ENCODE measurements at places on chromosomes 2 and 18.

DNA sequence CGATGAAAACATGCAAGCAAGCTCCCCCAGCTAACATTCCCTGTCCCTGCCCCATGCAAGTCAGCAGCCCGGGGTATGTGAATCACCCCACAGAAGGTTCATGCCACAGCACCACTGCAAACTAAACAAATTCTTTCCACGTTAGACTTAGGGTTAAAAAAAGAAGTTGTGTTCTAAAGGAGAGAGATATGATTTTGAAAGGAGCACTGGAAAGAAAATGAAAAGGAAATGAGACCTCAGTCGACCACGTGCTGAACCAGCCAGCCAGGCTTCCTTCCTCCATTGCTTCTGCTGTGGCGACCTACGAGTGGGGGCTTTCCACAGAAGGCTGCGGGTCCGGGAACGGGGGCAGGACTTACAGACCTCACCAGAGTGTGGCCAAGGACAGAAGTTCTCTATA is 52.0 kb downstream of the ARL4C start:
- peak; percentile 67 for DNase-seq

- DNase-seq = no peak
Observed at GRCh38 chr2:237669628-237670392, 42.4 kb downstream of the LRRFIP1 start.

GRCh38 chr2:21763501-21763900 is 639.7 kb downstream of the TDRD15 start:
- DNase-seq = no peak

DNA sequence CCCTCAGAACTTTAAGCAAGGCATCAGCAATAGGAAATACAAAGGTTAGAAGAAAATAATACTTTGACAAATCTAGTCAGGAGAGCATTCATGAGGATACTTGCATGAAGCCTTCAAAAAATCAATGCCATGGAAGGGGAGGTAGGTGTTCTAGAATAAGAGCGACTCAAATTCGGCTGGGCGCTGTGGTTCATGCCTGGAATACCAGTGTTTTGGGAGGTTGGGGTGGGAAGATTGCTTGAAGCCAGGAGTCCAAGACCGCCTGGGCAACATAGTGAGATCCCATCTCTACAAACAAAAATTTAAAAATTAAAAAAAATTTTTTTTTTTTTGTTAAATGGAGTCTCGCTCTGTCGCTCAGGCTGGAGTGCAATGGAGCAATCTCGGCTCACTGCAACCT is 21.8 kb downstream of the GBX2 start:
- DNase-seq = no peak

DNA sequence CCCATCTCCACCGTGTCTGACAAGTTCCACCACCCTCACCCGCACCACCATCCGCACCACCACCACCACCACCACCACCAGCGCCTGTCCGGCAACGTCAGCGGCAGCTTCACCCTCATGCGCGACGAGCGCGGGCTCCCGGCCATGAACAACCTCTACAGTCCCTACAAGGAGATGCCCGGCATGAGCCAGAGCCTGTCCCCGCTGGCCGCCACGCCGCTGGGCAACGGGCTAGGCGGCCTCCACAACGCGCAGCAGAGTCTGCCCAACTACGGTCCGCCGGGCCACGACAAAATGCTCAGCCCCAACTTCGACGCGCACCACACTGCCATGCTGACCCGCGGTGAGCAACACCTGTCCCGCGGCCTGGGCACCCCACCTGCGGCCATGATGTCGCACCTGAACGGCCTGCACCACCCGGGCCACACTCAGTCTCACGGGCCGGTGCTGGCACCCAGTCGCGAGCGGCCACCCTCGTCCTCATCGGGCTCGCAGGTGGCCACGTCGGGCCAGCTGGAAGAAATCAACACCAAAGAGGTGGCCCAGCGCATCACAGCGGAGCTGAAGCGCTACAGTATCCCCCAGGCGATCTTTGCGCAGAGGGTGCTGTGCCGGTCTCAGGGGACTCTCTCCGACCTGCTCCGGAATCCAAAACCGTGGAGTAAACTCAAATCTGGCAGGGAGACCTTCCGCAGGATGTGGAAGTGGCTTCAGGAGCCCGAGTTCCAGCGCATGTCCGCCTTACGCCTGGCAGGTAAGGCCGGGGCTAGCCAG is 1.2 kb downstream of the ONECUT2 start:
- DNase-seq = no peak

DNA sequence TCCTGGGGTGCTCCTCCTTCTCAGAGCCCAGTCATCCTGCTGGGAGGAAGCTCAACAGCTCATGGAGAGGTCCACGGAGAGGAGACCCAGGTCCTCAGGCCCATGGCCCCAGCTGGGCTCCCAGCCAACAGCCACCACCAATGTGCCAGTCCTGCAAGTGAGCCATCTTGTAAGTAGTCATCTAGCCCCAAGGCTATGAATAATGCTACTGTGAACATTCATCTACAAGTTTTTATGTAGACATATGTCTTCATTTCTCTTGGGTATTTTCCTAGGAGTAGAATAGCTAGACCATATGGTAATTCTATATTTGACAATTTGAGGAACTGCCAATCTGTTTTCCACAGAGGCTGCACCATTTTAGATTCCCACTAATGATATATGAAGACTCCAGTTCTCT is 166.1 kb downstream of the MTCL1 start:
- DNase-seq = no peak

- no peak for DNase-seq
Observed at GRCh38 chr2:140643761-140644187, 1487.0 kb downstream of the LRP1B start.

DNA sequence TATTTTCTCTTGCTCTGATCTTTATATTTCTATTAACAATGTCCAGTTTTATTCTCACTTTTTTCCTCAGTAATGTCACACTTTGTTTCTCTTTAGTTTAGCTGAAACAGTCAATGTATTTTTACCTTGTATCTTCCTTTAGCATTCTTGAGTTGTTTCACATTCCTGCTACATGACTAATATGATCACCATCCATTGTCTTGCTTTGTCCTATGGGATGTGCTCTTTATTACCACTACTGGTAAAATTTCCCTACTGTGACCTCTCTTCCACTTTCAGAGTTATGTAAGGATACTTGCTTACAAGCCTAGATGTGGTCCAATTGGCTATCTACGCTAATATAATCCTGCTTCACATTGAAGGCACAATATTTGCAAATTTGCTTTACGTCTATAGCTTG is 457.9 kb downstream of the PIK3C3 start:
- DNase-seq = no peak

DNA sequence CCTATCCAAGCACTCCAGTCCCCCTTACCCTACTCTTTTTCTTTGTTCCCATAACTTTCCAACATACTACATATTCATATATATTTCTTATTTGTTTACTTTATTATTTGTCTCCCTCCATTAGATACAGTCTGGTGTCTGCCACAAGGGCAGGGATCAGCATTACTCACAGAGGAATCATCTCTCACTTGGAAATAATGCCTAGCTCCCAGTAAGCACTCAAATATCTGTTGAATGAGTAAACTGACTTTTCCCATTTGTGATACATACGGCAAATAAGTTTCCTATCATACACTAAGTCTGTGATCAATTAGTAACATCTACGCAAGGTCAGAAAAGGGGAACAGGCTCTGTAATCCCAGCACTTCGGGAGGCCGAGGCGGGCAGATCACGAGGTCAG is 18.7 kb downstream of the C1D start:
- no peak for DNase-seq

- no peak for DNase-seq
Observed at GRCh38 chr2:137182071-137182470, 416.7 kb downstream of the THSD7B start.

- DNase-seq = no peak
Observed at GRCh38 chr2:98902209-98903063, 33.6 kb downstream of the CRACDL start.

- no peak for DNase-seq
Observed at GRCh38 chr2:142877216-142877838, at the start of gene KYNU. TSS of gene KYNU (plus strand) at chr2:142877664. CDS start at chr2:142885368, 7,704 bp downstream.

DNA sequence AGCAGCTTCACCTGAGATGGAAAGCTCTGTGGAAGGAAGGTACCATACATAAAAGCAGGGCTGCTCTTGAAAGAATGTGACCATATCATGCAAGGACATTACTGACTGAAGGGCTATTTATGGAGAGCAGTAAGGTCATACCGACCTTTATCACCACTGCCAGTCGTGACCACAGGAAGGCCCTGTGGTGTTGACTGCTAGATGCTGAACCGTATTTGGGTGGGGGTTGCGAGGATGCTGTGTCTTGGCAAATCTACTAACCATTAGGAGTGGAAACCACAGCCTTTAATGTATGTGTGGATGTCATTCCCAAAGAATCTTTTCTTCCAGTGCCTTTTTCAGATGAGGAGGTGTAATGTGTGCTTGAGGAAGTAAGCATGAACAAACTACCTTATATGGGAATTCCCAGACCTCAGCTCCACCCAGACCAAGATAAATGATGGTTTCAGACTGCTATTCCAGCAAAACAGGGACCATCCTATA is 60.8 kb downstream of the LIMS1 start:
- no peak for DNase-seq

GRCh38 chr2:237035781-237036475 is 49.8 kb upstream of the COPS8 start:
- no peak for DNase-seq

- DNase-seq = no peak
Observed at GRCh38 chr2:46171411-46171953, 125.7 kb upstream of the EPAS1 start.

DNA sequence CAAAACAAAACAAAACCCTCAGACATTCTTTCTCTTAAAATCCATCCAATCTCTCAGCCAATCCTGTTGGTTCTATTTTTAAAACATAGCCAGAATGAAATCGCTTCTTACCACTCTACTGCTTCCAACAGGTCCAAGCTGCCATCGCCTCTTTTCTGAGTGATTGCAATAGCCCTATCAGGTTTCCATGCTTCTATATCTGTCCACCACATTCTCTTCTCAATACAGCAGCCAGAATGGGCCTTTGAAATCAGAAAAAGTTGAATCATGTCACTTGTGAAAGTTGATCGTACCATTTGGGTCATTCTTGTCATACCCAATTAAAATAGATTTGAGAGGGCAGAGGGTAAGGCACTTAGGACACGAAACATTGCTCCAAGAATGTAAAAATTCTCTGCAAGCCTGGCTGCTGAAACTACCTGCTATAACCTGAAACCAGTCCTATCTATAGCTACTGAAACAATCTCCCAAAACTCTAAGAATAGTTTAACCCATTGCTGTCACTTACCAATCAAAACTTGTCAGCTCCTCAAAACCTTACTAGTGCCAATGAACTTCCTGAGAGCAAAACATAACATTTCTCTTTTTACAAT is 3.3 kb upstream of the MTLN start:
- no peak for DNase-seq

DNA sequence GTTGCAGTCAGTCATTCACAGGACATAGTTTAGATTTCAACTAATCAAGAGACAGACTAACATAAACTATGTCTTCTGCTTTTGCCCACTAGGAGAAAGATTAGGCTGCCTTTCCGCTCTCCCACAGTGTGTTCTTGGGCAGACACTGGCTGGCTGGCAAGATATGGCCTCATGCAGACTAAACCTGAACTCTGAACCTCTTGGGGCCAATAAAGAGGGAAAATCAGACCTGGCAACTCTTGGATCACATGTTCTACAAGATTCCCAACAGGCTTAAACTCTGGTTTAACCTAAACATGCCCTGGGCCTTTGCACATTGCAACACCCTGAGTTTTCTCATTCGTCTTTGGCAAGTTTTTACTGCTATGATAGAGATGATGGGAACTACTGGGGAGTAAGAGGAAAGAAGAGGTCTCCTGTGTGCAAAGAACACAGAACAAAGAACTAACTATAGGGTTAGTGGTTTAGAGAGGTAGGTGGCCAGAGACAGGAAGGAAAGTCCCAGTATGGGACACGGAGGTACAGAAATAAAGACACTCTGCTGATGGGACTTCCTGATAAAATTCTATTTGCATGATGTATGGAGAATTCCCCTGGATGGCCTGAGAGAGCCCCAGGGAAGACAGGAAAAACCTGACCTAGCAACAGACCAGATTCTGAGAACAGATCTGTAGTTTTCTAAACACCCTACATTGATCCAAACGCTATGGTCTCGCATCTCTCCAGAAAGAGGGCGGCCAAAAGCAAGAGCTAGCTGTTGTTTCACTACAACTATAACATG is 2.0 kb upstream of the ATRAID start:
- DNase-seq = no peak

DNA sequence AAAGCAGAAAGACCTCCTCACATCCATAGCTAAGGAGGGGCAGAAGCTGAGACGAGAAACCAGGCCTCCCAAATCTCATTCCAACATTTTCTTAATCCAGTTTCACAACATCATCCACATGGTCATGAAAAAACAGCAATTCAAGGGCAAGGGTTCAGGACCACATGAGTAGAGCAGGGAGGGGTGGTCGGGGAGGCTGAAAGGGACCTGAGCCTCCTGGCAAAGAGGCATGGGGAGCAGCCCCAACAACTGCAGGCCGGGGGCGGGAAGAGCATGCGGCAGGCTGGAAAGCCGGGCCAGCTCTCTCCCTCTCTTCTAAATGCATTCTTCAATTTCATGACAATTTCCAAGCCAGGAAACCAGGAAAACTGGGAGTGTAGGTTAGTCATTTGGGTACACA is 76.7 kb downstream of the DNMT3A start:
- DNase-seq = no peak

DNA sequence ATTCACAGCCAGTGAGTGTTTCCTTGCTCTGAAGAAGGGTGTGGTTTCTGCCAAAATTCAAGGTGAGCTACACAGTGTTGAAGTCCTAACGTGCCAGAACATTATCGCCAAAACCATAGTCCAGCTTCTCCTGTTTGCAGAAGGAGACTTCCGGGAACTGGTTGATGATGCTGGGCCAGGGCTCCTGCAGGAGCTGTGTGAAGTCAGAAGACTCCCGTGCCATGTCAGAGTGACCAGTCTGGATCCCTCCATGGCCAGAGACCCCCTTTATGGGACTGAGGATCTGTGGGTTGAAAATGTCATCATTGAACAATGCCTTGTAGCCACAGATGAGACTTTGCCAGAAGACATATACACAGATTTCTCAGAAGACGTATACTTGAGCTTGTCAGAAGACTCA is 96.0 kb upstream of the RAB12 start:
- DNase-seq = no peak

- no peak for DNase-seq
Observed at GRCh38 chr2:3656762-3657721, 958 bp upstream of the ALLC start.

DNA sequence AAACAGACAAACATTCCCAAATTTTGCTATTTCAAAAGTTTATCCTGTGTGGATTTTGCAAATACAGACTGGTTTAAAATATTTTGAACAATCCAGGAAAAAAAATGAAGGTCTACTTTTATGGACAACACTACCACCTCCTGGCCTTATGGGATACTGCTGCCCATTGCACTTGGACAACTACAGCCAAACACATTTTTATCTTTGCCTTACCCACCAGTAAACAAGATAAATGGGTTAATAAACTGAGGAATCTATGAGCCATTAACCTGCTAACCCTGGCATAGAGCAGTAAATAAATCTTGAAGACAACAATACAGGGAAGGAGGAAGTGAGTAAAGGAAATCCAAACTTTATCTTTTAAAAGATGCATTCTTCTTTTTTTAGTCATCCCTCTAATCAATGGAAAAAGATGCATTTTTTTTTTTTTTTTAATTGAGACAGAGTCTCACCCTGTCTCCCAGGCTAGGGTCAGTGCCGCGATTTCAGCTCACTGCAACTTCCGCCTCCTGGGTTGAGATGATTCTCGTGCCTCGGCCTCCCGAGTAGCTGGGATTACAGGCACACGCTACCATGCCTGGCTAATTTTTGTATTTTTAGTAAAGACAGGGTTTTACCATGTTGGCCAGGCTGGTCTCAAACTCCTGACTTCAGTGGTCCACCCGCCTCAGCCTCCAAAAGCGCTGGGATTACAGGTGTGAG is 2.1 kb upstream of the SPIRE1 start:
- peak; percentile 31 for DNase-seq

Data from CD4-positive, alpha-beta T cell treated with Interleukin-6 at 100 ng/mL for 8 hours (primary cell).